ENCODE measurements at places on chromosomes 6 and 20. TPM values are rescaled to one million over a fixed set of nuclear protein-coding genes. Genes with fewer than 3 reads are reported as not detected.

The FAM209B gene
- total RNA-seq = 0.52 TPM

The RBBP8NL gene
- not detected for total RNA-seq

The ME1 gene
- 20.4 TPM for total RNA-seq

The ENPP5 gene
- total RNA-seq = 0.13 TPM

The USP49 gene
- total RNA-seq = 5.1 TPM

The TSBP1 gene
- total RNA-seq = not detected

The OR2J3 gene
- total RNA-seq = not detected

The HMGCLL1 gene
- not detected for total RNA-seq

The OSER1 gene
- total RNA-seq = 38.8 TPM

The ACTL10 gene
- total RNA-seq = 1.7 TPM

The MSH5 gene
- total RNA-seq = 12.3 TPM

The GHRH gene
- total RNA-seq = not detected

The KIF25 gene
- total RNA-seq = not detected

The GRM1 gene
- total RNA-seq = 0.26 TPM

The HRH3 gene
- total RNA-seq = not detected

The REM1 gene
- 0.76 TPM for total RNA-seq

Measured in articular chondrocyte of knee joint (primary cell).